ENCODE measurements at places on chromosomes 12 and 14. TPM values are rescaled to one million over a fixed set of nuclear protein-coding genes. Genes with fewer than 3 reads are reported as not detected.
A peak's percentile ranks its signal among the peaks of the same experiment; 100 is the strongest.

Gene OR6C6
- not detected for total RNA-seq

- no peaks in the 10 kb centered on the region for H3K27me3 ChIP-seq
- peak; percentile 34 for DNase-seq
- peaks cover 13% of the 10 kb centered on the region for H3K4me1 ChIP-seq
Measured at GRCh38 chr12:41418586-41418985, 230.5 kb downstream of the PDZRN4 start.

DNA sequence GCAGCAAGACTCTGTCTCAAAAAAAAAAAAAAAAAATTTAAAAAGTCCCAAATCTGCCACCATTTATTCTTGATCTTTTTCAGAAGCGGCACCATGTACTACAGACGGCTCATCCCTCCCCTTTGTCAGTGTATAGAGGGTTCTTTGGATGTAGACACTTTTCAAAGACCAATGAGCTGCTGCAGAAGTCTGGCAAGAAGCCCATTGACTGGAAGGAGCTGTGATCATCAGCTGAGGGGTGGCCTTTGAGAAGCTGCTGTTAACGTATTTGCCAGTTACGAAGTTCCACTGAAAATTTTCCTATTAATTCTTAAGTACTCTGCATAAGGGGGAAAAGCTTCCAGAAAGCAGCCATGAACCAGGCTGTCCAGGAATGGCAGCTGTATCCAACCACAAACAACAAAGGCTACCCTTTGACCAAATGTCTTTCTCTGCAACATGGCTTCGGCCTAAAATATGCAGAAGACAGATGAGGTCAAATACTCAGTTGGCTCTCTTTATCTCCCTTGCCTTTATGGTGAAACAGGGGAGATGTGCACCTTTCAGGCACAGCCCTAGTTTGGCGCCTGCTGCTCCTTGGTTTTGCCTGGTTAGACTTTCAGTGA lies 6.5 kb upstream of the ACACB start:
- H3K4me3 ChIP-seq: no peak overlapping the region
- H3K4me1 ChIP-seq: peaks cover 2% of the 10 kb centered on the region

- 0 out of 2 replicates have a peak, but pooled peaks cover 3% of the 10 kb centered on the region for H3K4me1 ChIP-seq
- no peak overlapping the region for H3K27ac ChIP-seq
- no peak overlapping the region for H3K4me3 ChIP-seq
- H3K36me3 ChIP-seq: peaks cover 2% of the 10 kb centered on the region
- H3K27me3 ChIP-seq: no peaks in the 10 kb centered on the region
Measured at GRCh38 chr12:127717278-127717677, 549.7 kb upstream of the TMEM132C start.

GRCh38 chr12:2322554-2323120 lies 269.9 kb downstream of the CACNA1C start:
- DNase-seq: no peak
- no peaks in the 10 kb centered on the region for H3K4me1 ChIP-seq
- no peak overlapping the region for H3K4me3 ChIP-seq
- H3K36me3 ChIP-seq: no peaks in the 10 kb centered on the region
- no peak overlapping the region for H3K27ac ChIP-seq
